ENCODE measurements at places on chromosomes 12 and 14. TPM values are rescaled to one million over a fixed set of nuclear protein-coding genes. Genes with fewer than 3 reads are reported as not detected.
A peak's percentile ranks its signal among the peaks of the same experiment; 100 is the strongest.

Gene RPGRIP1
- total RNA-seq, result not detected

Gene OR10AD1
- total RNA-seq, result not detected

Gene PMCH
- total RNA-seq, result 1.8 TPM

Gene CS
- 312 TPM for total RNA-seq

Gene SLC4A8
- total RNA-seq, result 9.7 TPM

Gene ART4
- 12.5 TPM for total RNA-seq

Gene AVPR1A
- not detected for total RNA-seq

- peak; percentile 97 for DNase-seq
- H3K27me3 ChIP-seq, result no peaks in the 10 kb centered on the region
- H3K4me3 ChIP-seq, result no peak overlapping the region
- H3K36me3 ChIP-seq, result no peaks in the 10 kb centered on the region
- peak overlapping the region; percentile 39 for H3K27ac ChIP-seq
- peaks cover 15% of the 10 kb centered on the region for H3K4me1 ChIP-seq
Observed at GRCh38 chr12:77888611-77889010, 57.9 kb downstream of the NAV3 start.

DNA sequence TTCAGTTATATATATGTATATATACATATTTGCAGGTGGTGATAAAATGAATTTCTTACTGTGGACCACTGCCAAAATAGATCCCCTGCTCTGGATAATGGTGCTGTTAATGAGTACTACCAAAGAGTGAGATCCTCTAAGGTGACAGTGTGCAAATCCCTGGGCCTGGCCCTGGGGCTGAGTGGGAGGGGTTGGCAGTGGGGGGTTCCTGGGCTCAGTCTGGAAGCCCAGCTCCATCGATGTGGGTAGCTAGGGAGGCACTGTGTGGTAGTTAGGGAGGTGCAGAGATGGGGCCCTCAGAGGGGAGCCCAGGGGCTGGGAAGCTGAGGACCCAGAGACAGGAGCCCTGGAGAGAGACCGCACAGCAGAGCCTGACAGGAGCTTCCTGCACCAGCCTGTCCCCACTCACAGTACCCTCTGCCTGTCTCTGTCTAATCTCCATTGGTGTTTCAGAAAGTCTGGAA is 9.1 kb downstream of the KRT8 start:
- no peak overlapping the region for H3K27ac ChIP-seq
- H3K4me3 ChIP-seq, result no peak overlapping the region
- no peak for DNase-seq
- no peaks in the 10 kb centered on the region for H3K27me3 ChIP-seq

- no peaks in the 10 kb centered on the region for H3K27me3 ChIP-seq
- no peak overlapping the region for H3K4me3 ChIP-seq
- peaks cover 10% of the 10 kb centered on the region for H3K4me1 ChIP-seq
- H3K36me3 ChIP-seq, result peaks cover 11% of the 10 kb centered on the region
- H3K27ac ChIP-seq, result no peak overlapping the region
Observed at GRCh38 chr12:124433147-124433874, 134.1 kb downstream of the NCOR2 start.

GRCh38 chr12:10718279-10718821 is 4.8 kb downstream of the YBX3 start:
- H3K4me3 ChIP-seq, result peak overlapping the region; percentile 8
- peak overlapping the region; percentile 82 for H3K27ac ChIP-seq
- H3K36me3 ChIP-seq, result peaks cover 12% of the 10 kb centered on the region
- peaks cover 63% of the 10 kb centered on the region for H3K4me1 ChIP-seq
- peak; percentile 69 for DNase-seq
- H3K27me3 ChIP-seq, result no peaks in the 10 kb centered on the region

GRCh38 chr12:54759751-54760150 is 94.6 kb upstream of the MUCL1 start:
- no peak for DNase-seq
- no peaks in the 10 kb centered on the region for H3K27me3 ChIP-seq

DNA sequence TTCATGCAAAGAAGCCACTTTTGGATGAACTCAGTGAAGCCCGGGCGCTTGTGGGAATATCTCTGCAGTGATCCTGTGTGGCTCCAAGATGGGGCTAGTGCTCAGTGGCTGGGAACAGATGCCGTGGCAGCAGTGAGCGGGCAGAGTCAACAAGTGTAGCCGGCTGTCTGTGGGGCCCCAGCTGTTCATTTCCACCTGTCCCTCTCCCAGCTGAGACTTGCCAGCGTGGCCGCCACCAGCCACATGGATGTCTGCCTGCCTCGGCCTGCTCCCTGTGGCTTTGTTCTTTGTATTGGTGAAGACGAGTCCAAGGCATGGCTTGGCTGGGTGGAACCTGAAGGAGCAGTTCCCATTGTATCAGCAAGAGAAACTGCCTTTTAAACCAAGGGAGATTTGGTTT is 77.3 kb downstream of the NOS1 start:
- no peak overlapping the region for H3K4me3 ChIP-seq
- H3K27ac ChIP-seq, result no peak overlapping the region
- no peak for DNase-seq
- no peaks in the 10 kb centered on the region for H3K27me3 ChIP-seq
- H3K4me1 ChIP-seq, result no peaks in the 10 kb centered on the region

GRCh38 chr12:70828351-70828750 is 92.2 kb downstream of the PTPRR start:
- H3K4me1 ChIP-seq, result no peaks in the 10 kb centered on the region
- no peak for DNase-seq
- no peaks in the 10 kb centered on the region for H3K36me3 ChIP-seq
- no peak overlapping the region for H3K27ac ChIP-seq
- H3K4me3 ChIP-seq, result no peak overlapping the region

DNA sequence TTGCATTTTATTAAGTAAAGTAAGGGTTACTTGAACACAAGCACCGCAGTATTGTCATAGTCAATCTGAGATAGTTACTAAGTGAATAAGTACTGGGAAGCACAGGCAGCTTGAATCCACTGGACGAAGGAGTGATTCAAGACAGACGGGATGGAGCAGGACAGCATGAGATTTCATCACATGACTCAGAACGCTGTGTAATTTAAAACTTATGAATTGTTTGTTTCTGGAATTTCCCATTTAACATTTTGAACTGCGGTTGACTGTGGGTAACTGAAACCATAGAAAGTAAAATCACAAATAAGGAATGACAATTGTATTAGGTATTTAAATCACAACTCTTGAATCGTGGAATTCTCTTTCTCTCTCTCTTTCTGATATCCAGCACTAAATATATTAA is 1630.4 kb upstream of the SEL1L start:
- no peak overlapping the region for H3K4me3 ChIP-seq
- DNase-seq, result no peak
- no peaks in the 10 kb centered on the region for H3K36me3 ChIP-seq
- H3K27ac ChIP-seq, result no peak overlapping the region
- H3K27me3 ChIP-seq, result no peaks in the 10 kb centered on the region

- no peak for DNase-seq
- no peaks in the 10 kb centered on the region for H3K4me1 ChIP-seq
- H3K4me3 ChIP-seq, result no peak overlapping the region
Observed at GRCh38 chr12:122995503-122996187, 15.2 kb downstream of the ARL6IP4 start.

DNA sequence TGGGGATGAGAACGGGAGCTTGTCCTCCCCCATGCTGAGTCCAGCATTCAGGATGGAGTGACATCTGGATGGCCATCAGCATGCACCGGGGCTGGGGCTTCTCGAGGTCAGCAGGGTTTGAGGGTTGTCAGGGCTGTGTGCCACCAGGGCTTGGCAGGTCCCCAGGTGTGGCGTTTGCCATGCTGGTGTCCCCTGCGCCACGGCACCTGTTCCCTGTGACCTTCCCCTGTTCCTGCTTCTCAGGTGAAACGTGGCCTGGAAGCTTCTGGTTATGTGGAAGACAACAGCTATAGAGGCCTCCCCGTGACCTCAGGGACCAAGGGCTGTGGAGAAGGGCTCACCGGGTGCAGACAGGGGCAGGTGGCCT is 152.4 kb downstream of the KIF26A start:
- H3K27ac ChIP-seq, result no peak overlapping the region
- H3K27me3 ChIP-seq, result no peaks in the 10 kb centered on the region
- no peak overlapping the region for H3K4me3 ChIP-seq
- DNase-seq, result no peak
- H3K4me1 ChIP-seq, result no peaks in the 10 kb centered on the region

- DNase-seq, result no peak
- H3K27ac ChIP-seq, result no peak overlapping the region
- no peak overlapping the region for H3K4me3 ChIP-seq
Observed at GRCh38 chr14:77266336-77266735, 4.7 kb downstream of the NGB start.

DNA sequence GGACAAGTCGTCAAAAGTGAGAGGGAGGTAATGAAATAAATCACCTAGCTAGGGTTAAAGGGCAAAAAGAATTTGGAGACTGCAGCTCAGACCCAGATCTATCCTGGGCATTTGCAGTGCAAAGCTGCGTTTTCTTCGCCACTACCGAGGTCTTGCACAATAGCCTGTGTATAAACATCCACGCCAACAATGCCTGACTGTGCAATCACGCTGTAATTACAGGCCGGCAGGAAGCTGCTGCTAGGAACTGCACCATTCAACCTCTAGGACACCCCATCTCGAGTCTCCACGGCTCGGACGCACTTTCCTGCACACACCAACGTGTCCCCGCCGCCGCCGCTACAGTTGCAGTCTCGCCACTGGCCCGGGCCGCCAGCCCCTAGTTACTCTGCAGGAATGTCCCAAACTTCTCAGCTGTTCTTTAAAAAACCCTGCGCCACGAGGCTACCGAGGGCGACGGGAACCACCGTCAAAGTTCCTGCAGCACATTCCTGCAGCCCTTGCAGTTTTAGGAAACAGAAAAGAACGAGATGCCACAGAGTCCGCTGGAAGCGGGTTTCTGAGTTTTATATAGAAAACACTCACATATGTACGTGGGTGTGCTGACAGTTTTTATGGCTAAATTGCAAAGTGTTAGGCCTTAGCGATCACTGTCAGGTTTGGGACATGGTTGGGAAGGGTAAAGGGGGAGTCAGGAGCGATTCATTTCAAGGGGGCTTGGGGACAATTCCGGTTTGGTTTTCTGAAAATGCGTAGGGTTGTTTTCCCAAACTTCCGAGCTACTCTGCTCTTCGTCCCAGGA is 65.6 kb upstream of the PTGR2 start:
- H3K27me3 ChIP-seq, result no peaks in the 10 kb centered on the region
- H3K4me1 ChIP-seq, result peaks cover 51% of the 10 kb centered on the region
- peak; percentile 84 for DNase-seq
- peak overlapping the region; percentile 47 for H3K4me3 ChIP-seq
- no peaks in the 10 kb centered on the region for H3K36me3 ChIP-seq

Data from endothelial cell of umbilical vein (primary cell).